A549 treated with RU486 at 1 μM for 4 hours (cell line): ENCODE measurements at places on chromosomes 2 and 18. TPM values are rescaled to one million over a fixed set of nuclear protein-coding genes. Genes with fewer than 3 reads are reported as not detected.

The SP100 gene
- 26.2 to 31.1 TPM (median 29.3 TPM) in 5 replicates for total RNA-seq

The AFF3 gene
- total RNA-seq: 0.07 to 0.22 TPM in 2 of 5 replicates, not detected in the others

The SLC14A1 gene
- total RNA-seq: not detected in 5 replicates

The CFLAR gene
- total RNA-seq: 70.8 to 82.4 TPM (median 78.8 TPM) in 5 replicates

The CGREF1 gene
- total RNA-seq: 7.3 to 9.3 TPM (median 8.3 TPM) in 5 replicates

The FAM124B gene
- 0.06 TPM in 1 of 5 replicates, not detected in the others for total RNA-seq

The ARHGAP28 gene
- 0.05 to 0.48 TPM (median 0.08 TPM) in 3 of 5 replicates, not detected in the others for total RNA-seq

The PLGLB2 gene
- total RNA-seq: 0.16 to 0.39 TPM (median 0.22 TPM) in 4 of 5 replicates, not detected in the other

The TMEFF2 gene
- total RNA-seq: 0.20 to 0.94 TPM (median 0.26 TPM) in 5 replicates

The ABCB11 gene
- total RNA-seq: 0.02 to 0.31 TPM (median 0.05 TPM) in 3 of 5 replicates, not detected in the others

The IL1R1 gene
- 16.2 to 31.6 TPM (median 26.8 TPM) in 5 replicates for total RNA-seq

The SCN9A gene
- total RNA-seq: 2.5 to 5.7 TPM (median 5.2 TPM) in 5 replicates

The GKN1 gene
- 0.34 to 1.2 TPM (median 0.54 TPM) in 5 replicates for total RNA-seq

The C18orf54 gene
- total RNA-seq: 1.1 to 3.2 TPM (median 2.7 TPM) in 5 replicates

The PSME4 gene
- total RNA-seq: 32.9 to 46.0 TPM (median 42.2 TPM) in 5 replicates

The PRSS56 gene
- total RNA-seq: 0.14 to 0.27 TPM (median 0.22 TPM) in 4 of 5 replicates, not detected in the other

The ANKRD30BL gene
- not detected in 5 replicates for total RNA-seq

The FAHD2B gene
- 10.6 to 13.2 TPM (median 11.5 TPM) in 5 replicates for total RNA-seq

The COL4A3 gene
- total RNA-seq: 0.33 to 1.1 TPM (median 0.67 TPM) in 5 replicates

The RUFY4 gene
- total RNA-seq: not detected in 5 replicates

The NT5C1B gene
- not detected in 5 replicates for total RNA-seq
